ENCODE measurements at places on chromosomes 7 and 10.

DNA sequence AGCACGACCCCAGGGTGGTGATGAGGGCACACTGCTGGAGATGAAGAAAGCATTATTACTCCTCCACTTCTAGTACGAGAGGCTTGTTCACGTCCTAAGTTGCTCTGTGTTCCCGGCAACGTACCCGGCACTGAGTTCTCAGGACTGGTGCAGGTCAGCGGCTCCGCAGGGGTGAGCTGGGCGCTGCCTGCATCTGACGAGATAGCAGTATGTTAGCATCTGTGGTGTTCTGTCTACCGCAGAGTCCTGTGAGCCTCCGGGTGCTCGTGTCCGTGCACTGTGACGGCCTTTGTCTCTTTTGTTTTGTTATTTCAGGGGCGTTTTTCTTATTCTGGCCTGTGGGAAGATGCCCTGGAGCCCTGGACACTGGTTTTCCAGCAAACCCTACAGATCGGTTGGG lies 507.8 kb downstream of the DNAJB6 start:
- no peak for DNase-seq

DNA sequence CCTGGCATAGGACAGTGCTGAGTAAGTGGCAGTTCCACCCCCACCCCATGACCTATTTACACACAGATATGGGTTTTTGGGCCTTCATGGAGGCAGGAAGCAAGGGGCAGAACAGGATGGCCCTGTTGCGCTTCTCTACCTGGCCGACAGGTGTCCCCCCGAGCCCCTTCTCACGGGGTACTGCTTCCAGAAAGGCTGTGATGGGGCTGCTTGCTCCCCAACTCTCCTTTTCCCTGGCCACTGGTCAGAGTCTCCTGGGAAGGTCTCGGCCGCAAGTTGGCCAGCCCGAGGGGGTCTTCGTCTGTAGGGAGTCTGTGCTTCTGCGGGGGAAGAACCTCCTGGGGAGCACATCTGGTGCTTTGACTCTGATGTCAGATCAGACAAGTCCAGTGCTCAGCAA lies 139.8 kb upstream of the TNS3 start:
- no peak for DNase-seq

- no peak for DNase-seq
These were observed 262.5 kb downstream of the TCERG1L start for GRCh38 chr10:131049016-131049415.

DNA sequence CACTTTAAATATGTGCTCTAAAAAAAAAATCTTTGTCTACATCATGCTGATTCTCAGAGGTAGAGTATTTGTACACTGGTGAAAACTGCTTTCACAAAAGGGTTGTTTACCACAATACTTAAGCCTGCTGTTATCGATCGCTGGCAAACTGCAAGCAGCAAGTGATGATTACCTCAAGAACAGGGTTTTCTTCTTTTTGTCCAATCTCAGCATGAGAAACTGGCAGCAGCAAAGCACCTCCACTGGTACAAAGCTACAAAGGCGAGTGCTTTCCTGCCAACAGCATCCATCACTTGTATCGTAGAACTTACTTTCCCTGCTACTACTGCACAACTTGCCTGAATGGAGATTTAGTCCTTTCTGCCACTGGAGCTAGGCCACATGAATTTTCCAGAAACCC lies 276.5 kb downstream of the DGKB start:
- no peak for DNase-seq

DNA sequence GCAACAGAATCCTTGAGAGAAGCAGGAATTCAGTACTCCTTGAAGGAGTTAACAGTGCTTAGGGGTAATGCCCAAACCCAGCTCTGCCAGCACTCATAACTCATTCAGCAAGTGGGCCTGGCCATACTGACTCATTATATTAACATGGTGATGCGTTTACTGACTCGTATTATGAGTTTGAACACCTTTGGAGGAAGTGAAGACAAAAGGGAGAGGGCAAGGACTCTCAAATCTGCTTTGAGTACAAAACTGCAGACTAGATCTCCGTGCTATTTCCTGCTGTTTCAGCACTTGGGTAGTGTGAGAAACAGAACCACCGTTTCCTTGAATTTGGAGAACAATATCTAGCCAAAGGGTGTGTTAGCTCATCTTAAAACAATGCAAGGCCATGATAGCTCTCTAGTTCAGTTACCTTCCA lies 30.8 kb downstream of the SLC16A9 start:
- no peak for DNase-seq

DNA sequence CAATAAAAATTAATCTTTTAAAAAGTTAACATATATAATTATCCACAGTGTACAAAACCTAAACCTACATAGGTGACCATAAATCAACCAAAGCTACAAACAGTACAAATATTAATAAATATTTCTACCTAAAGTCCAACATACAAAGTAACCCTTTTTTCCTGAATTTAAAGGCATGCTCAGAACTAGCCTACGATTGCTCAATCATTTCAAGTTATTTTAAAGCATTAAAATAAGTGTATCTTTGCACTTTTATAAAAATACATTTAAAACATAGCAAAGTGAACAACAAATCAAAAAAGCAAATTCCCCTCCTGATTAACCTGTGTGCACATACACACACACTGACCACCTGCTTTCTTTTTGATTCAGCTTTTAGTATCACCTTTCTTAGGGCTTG lies 202.2 kb downstream of the PARD3 start:
- no peak for DNase-seq

GRCh38 chr7:25754333-25754732 lies 397.7 kb upstream of the NFE2L3 start:
- no peak for DNase-seq

DNA sequence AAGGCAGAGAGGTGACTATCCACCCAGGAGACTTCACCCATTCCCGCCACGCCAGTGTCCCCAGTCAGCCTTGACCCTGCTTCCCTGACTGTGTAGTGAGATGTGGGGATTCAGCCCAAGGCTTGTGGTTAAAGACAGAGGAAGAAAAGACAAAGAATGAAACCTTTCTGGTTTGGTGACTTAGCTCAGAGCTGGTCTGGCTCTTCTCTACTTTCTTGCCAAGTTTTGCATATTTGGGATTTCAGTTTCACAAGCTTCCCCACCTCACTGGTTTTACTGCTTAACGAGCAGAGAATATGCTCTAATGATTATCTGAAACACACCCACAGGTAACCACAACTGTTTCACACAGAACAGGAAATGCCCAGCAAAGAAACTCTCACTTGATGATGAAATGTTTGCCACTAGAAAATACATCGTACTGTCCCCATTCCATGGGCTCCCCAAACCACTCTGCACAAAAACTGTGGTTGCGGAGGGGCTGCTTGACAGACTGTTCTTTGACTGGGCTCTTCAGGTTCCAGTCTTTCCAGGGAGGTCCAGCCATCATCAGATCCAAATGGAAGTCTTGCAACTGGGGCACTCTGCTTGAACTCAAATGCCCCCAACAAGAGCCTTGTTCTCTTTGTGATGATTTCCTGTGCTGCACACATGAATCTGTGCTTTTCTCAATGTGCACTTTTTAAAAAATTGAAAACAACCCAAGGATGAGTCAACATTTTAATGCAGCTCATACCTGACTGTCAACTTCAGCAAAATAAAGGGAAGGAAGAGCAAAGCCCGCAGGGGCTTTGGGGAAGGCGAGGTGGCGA lies 95.5 kb downstream of the CTBP2 start:
- peak; percentile 65 for DNase-seq

DNA sequence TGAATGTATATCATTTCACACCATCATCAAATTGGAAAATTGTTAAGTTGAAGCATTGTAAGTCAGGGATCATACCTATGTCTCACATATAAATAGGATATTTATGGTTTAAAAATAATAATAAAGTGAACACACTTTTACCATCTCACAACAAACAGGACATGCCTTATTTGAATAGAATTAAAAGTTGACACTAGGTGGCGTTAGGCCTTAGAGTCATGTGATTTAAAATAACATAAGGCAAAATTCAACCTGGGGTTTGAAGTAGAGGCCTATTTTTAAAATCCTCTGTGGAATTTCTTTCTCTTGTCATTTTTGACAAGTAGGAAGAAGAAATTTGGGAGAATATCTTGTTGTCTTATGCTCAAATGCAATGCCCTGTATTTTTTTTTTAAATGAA lies 184.7 kb upstream of the PCDH15 start:
- no peak for DNase-seq

DNA sequence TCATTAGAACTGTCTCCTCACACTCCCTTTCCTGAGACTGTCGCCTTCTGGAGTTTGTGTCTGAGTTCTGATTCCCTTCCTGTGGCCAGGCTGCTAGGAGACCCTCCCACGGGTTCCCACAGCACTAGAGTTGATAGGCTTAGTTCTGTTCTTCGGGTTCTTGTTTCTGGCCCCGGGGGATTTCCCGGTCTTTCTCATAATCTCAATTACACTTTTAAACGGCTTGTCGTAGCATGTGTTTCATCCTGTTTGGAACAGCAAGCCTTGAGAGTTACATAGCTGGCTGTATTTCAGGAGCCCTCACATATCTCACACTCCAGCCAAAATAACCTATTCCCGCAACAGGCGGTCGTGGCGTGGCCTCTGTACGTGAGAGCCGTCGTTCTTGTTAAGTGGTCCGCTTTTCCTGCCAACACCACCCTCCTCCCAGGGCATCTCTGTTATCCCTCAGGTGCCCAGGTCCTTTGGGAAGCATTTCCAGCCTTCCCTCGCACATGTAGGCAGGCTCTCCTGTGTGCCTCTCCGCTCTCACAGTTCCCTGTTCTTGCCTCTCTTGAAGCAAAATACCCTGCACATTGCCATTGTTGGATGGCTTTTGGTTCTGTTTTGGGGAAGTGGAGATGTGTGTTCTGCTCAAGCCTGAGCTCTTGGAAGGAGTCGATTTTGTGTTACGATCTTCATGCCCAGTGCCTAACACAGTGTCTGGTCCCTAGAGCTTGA lies 46.0 kb downstream of the CDC123 start:
- DNase-seq: no peak

DNA sequence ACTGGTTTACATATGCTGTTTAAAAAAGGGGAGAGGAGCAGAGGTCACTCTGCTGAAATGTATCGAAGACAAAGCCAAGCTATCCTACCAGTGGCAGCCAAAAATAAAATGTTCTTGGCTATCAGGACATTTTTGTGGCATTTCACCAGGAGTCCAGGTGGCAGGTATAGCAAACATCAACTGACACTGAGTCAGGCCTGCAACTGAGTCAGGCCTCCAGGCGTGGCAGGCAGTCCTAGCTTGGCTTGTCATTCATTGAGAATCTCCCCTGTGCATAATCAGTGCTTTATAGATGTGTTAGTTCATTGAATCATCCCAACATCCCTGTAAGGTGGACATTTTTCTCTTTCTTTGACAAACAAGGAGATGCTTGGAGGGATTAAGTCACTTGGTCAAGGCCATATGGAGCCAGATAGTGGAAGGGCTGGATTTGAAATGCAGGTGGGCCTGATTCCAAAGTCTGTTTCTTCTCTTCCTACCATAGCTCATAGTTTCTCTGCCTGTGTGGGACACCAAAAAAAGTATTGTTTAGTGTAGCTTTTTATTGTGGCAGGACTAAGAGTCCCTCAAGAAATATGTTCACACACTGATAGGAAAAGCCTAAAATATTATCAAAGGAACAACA lies 4.3 kb downstream of the DYNC1I1 start:
- DNase-seq: no peak

DNA sequence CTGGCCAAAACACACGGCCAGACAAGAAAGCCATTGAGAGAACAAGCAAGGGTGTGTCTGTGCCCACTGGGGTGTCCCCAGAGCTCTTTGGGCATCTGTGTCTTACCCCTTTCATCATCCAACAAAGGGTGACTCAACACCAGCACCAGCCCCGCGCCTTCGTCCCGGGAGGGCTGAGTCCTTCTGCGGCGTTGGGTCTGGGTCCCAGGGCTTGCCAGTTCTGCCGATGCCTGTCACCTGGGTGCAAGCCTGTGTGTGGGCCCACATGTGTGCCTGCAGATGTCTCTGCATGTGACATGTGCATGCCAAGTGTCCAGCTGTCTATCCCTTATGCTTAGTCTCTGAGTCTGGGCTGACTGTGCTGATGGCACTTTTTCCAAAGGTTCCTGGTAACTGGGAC lies 24.4 kb upstream of the ELN start:
- no peak for DNase-seq

DNA sequence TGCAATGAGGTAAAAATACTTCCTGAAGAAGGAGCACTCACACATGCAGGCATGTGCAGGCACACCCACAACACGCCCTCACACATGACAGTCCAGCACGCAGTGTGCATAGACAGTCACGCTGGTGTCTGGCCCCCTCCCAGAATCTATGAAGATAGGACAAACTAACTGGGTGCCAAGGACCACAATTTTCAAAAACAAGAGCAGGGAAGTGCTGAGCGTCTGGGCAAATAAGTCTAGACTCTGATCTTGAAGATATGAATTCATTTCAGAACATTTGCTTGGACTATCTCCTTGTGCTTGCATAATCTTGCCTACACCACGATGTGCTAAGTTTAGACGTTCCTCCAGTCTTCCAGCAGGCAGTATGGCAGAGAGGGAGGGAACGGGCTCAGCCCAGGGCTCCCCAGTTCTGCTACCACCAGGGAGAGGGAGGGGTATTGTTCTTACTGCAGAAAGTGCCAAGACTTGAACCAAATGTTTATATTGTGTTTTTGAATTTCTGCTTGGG lies 276.5 kb upstream of the KLF6 start:
- no peak for DNase-seq

DNA sequence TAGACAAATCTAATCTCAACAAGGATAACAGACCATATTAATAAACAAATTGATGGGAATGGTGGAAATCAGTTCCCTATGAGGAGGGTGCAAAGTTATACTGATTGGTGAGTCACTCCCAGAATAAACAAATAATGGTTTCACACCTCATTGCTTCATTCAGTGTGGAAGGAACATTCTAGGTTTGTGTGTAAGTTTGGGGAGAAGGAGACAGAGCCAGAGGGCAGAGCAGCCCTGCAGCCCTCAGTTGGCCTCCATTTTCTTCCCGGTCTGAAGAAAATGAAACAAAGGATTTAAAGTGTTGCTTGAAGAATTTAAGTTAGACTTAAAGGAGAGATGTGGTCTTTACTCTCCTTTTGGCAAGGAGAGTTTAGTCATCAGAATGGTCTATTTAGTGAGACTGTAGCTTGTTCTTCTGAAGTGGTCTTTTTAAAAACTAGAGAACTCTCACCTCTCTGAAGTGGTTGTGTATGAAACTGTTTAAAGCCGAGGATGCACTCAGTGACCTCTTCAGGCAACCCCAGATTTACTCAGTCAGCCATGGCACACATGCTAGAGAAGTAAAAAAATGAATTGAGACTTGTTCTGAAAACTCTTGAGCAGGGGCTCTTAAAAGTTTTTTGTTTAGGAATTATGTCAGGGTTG lies 27.2 kb downstream of the IKZF1 start:
- DNase-seq: no peak

- no peak for DNase-seq
These were observed 103.8 kb downstream of the SORBS1 start for GRCh38 chr10:95457319-95457886.

DNA sequence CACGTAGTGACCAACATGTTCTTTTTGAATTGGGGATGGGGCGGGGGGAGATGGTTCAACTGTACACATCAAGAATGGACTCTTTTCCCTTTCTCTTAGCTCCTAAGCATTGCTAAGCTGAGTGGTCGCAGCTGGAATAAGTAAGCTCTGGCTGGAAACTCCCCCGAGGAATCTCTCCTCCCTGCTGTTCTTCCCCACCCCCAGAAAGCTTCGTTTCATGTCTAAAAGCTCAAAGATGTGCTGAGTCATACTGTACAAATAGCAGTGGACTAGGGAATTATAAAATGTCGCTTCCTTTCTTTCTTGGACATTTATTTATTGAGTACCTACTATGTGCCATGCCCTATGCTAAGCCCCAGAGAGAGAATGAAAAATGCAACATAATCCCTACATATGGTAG lies 191.1 kb upstream of the ADO start:
- no peak for DNase-seq
